ENCODE measurements at places on chromosomes 4 and X.
A peak's percentile ranks its signal among the peaks of the same experiment; 100 is the strongest.

- DNase-seq = no peak
Measured at GRCh38 chr4:153374442-153374841, 30.0 kb downstream of the MND1 start.

DNA sequence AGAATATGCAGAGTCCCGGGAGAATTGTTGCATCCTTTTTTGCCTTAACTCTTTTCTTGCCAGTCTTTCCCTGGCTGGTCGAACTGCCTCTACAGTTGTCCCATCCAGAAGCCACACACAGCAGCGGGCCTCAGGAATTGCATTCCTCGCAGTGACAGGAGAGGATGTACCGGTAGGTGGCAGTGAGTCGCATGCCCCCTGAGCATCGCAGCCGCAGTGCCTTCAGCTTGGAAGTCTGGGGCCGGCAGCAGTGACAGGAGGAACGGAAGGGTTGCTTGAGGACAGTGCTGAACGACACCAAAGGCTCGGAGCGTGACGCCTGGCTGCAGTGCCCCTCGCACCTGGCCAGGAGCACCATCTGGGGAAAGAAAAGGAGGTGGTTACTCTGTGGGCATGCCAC, 23.5 kb downstream of the NDP start:
- DNase-seq = no peak

GRCh38 chr4:38509551-38509950, 154.4 kb upstream of the KLF3 start:
- no peak for DNase-seq

GRCh38 chr4:518569-519083, 19.6 kb downstream of the PIGG start:
- no peak for DNase-seq

GRCh38 chrX:118218079-118218478, 101.5 kb upstream of the KLHL13 start:
- DNase-seq = no peak

DNA sequence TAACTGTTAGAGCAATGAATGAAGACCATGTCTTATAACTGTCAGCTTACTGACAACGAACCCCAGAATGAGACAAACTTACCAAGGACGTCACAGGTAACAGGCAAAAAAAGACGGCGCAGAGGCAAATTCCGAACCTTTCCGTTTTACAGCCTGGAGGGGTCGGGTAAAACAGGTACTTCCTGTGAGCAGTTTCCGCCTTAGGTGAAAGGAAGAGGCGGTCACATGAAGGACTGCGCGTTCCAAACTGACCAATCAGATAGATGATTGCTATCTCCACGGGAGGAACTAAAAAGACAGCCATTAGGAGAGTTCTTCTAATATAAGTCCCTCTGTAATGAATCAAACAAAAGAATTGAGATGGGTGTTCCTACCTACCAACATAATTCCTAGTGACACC, at the start of gene COX7B2:
Gene COX7B2 (minus strand): TSS at position 168 of the 400 bp plus-strand sequence. CDS start 174,053 bp downstream, outside the sequence.
- no peak for DNase-seq

- no peak for DNase-seq
Measured at GRCh38 chrX:69988955-69989394, 60.8 kb downstream of the AWAT2 start.

- no peak for DNase-seq
Measured at GRCh38 chrX:119647552-119648420, 41.6 kb upstream of the NKRF start.

DNA sequence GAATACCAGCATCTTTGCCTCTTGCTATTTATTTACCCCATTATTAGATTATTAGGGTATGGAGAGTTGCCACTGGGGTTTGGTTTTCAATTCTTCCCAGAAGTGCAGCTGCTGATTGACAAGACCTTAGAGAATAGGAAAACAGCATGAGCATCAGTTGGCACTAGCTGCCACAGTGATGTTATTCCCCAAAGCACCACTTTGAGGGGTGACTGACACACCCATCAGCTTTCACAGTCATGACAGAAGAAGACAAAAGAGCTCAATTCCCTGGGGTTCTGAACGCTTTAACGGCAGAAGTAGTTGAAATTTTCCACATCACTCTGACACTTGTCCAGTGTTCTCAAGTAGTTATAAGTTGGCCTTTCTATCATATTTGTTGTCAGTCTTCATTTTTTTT, 55.0 kb upstream of the NR3C2 start:
- DNase-seq = no peak

GRCh38 chr4:140568507-140569306, at the start of gene UCP1:
UCP1 (minus strand) TSS chr4:140568961; CDS start chr4:140568729, 232 bp downstream.
- no peak for DNase-seq

DNA sequence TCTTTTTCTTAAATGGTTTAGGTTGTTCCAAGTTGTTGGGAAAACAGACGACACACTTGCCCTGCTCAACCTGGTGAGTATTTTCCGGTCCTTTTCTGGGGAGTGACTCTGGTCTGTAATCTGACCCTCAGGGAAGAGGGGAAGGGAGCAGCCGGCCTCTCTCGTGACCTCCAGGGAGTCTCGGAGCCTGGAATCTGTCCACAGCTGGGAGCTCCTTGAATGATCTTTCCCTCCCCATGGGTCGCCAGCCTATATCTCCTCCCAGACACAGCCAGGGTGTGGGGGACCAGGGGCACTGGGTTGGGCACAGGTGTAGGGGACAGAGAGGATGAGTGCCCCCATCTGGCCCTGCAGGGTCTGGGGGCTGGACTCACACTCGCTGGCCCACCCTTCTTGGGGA, 18.9 kb downstream of the TMEM175 start:
- peak; percentile 43 for DNase-seq

DNA sequence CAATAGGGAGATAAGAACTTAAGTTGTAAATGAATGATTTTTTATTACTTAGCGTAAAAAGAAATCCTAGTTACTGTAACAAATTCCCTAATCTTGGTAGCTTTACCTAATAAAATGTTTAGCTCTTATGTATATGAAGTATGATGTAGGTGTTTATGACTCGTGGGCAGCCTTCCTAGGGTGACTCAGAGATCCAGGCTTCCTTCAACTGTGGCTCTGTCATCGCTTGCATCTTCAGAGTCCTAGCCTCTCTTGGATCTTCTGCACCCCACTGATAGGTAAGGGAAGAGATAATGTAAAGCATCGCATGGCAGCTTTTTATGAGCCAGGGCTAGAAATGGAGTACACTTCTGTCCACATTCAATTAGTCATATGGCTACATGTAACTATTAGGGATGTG, 165.6 kb upstream of the GLRA2 start:
- DNase-seq = no peak

DNA sequence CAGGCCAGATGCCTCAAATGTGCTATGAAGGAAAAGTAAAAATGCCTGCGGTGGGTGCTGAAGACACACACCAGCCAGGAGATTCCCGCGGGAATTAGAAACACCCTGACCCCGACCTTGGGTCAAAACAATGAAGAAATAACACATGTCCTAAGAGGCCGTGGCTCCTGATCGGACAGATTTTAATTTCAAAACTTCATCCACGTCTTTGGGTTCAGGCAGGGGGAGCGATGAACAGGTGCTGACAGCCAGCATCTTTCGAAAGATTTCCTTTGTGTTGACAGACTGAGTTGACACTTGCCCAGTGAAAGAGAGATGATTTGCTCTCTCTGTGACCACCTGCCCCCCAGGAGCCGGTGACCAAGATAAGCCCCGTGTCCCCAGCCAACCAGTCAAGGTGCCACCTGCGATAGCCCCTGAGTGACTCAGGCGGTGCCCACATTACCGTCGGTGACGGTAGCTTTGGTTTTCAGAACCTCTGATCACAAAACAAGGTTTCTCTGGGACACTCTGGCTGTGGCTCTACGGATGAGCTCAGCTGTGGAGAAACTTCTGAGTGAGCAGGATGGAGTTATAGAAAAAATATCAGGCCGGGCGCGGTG, 11.0 kb upstream of the IL3RA start:
- no peak for DNase-seq

GRCh38 chr4:84631573-84631972, 48.6 kb downstream of the CDS1 start:
- no peak for DNase-seq
